ENCODE measurements at places on chromosomes 7 and 10. TPM values are rescaled to one million over a fixed set of nuclear protein-coding genes. Genes with fewer than 3 reads are reported as not detected.

- peak; percentile 67 for DNase-seq
Observed at GRCh38 chr10:62038609-62039190, 137.2 kb downstream of the ARID5B start.

Gene MUC12
- not detected for total RNA-seq

GRCh38 chr10:35532141-35532540 lies 73.0 kb upstream of the GJD4 start:
- DNase-seq, result no peak

GRCh38 chr7:52504561-52504960 lies 530.9 kb upstream of the POM121L12 start:
- DNase-seq, result no peak

GRCh38 chr10:130171196-130171595 lies 35.0 kb downstream of the GLRX3 start:
- DNase-seq, result no peak

GRCh38 chr10:85602306-85602705 lies 764.3 kb downstream of the GRID1 start:
- DNase-seq, result no peak

- no peak for DNase-seq
Observed at GRCh38 chr10:69896606-69897231, 95.0 kb downstream of the COL13A1 start.

Gene GPR37
- total RNA-seq, result not detected

Gene DGKI
- total RNA-seq, result 1.6 TPM

- DNase-seq, result no peak
Observed at GRCh38 chr7:142866361-142867096, 11.7 kb downstream of the EPHB6 start.

Gene EIF3B
- 199 TPM for total RNA-seq

DNA sequence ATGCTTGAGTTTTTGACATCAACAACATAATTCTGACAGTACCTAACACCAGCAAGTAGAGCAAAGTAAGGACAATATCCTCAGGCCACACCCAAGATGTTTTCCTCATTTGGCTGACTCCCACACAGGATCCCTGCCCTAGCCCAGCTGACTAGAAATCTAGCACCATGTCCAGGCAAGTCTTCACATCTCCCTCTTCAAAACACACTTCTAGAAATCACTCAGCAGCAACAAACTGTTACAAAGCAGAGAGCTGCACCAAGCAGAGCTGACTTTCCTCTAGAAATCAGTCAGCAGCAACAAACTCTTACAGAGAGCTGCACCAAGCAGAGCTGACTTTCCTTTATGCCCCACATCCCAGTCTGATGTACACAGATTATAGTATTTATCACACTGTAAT lies 7.7 kb downstream of the TMEM168 start:
- DNase-seq, result no peak

DNA sequence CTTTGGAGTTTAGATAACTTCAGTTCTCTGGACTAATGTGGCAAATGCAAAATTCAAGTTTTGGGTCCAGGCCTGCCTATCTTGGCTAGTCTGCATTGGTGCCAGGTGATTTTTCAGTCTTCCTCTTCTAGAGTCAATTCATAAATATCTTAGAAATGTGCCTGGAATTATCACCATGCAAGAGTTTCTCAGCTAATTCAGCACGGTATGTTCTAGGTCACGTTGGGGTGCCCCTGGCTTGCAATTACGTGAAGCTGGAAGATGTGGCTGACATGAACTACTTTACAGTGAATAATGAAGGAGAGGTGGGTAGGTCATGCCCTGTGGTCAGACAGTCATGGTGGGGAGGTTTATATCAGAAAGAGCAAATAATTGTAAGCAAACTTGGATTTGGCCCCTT lies 25.0 kb downstream of the ZDHHC6 start:
- no peak for DNase-seq

DNA sequence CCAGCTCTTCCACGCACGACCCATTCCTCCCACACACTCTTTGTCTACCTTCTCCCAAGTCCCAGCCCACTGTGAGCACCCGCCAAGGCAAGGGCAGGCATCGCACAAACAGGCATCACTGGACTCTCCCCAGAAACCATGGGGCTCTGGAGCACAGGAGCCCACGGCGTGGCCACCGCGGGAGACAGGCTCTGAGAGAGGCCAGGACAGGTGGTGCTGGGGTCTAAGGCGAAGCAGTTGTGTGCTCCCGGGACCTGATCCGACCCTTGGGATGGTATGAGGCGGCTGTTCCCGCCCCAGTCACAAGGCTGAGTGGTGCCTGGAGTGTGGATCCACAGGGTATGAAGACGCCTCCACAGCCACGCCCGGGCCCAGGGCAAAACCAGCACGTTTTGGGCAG lies 156.9 kb downstream of the MAD1L1 start:
- DNase-seq, result no peak

GRCh38 chr10:61635932-61636331 lies 26.8 kb upstream of the CABCOCO1 start:
- no peak for DNase-seq

DNA sequence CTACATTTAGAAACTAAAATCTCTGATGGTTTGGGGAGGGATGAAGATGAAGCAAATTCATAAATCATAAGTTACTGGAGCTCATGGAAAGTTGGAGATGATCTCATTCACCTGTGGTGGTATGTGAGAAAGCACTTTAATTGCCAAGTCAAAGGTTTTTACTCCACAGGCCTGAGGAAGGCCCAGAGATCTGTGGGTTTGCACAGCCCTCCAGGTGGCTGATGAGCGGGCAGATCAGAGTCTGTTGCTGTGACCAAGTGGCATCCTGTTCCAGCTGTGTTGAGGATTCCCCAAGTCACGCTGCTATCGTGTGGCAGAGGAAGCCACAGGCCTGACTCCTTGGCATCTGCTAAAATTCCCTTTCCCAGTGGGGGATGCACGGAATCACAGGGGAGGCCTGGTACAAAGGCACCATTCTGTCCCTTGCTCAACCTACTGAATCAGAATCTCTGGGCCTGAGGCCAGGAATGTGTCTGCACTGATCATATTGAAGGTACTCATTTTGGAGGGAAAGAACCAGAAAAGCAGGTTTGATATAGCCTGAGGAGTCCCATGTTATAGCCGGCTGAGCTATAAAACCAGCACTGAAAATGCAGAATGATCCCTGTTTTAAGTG lies 19.7 kb upstream of the DDC start:
- DNase-seq, result no peak
